ENCODE measurements at places on chromosomes 2 and 18. TPM values are rescaled to one million over a fixed set of nuclear protein-coding genes. Genes with fewer than 3 reads are reported as not detected.

FBXO41 gene
- 5.0 TPM for total RNA-seq

ITGAV gene
- total RNA-seq: 52.8 TPM

SLC20A1 gene
- 141 TPM for total RNA-seq

COBLL1 gene
- 4.1 TPM for total RNA-seq

CRYGC gene
- total RNA-seq: not detected

ST6GAL2 gene
- total RNA-seq: 19.4 TPM

Measured in A549 treated with CpdA at 1 μM for 4 hours (cell line).